ENCODE measurements at places on chromosomes 5 and 9.

- DNase-seq = no peak
These were observed 124.2 kb upstream of the TNPO1 start for GRCh38 chr5:72692231-72692637.

GRCh38 chr5:174533751-174534241, 190.6 kb upstream of the MSX2 start:
- no peak for DNase-seq

- DNase-seq = no peak
These were observed 6.2 kb downstream of the PDLIM4 start for GRCh38 chr5:132263548-132264261.

DNA sequence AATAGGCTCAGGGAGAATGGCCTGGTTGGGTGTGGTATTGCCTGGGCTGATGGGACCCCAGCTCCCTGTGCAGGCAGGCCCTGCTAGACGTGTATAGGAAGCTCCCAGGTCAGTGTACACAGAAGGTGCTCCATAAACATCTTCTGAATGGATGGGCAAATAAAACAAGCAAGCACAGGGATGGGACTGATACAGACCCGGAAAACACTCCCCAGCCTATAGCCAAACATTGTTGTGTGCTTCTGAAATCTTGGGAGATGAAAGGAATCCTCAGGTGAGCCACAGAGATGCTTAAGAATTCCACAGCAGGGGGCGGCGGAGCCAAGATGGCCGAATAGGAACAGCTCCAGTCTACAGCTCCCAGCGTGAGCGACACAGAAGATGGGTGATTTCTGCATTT, 151.8 kb downstream of the ENTREP1 start:
- no peak for DNase-seq

DNA sequence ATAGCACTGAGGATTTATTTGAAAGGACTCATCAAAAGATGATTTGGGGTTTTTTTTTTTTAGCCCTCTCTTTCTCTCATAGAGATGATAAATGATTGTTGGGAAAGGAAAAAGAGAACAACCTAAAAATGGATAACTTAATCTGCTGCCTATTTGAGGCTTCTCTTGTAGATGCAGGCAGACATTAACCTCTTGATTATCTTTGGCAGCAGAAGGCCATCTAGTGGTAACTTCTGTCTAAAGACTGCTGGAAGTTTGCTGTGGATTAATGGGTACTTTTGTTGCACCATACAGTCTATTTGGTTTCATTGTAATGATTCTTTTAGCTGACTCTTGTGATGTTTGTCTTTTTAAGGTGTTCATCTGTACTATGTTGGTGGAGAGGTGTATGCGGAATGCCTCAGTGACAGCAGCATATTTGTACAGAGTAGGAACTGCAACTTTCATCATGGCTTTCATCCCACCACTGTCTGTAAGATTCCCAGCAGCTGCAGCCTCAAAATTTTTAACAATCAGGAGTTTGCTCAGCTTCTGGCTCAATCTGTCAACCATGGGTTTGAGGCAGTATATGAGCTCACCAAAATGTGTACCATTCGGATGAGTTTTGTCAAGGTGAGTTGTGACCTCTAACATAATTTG, 18.8 kb downstream of the SMIM32 start:
- DNase-seq = no peak

DNA sequence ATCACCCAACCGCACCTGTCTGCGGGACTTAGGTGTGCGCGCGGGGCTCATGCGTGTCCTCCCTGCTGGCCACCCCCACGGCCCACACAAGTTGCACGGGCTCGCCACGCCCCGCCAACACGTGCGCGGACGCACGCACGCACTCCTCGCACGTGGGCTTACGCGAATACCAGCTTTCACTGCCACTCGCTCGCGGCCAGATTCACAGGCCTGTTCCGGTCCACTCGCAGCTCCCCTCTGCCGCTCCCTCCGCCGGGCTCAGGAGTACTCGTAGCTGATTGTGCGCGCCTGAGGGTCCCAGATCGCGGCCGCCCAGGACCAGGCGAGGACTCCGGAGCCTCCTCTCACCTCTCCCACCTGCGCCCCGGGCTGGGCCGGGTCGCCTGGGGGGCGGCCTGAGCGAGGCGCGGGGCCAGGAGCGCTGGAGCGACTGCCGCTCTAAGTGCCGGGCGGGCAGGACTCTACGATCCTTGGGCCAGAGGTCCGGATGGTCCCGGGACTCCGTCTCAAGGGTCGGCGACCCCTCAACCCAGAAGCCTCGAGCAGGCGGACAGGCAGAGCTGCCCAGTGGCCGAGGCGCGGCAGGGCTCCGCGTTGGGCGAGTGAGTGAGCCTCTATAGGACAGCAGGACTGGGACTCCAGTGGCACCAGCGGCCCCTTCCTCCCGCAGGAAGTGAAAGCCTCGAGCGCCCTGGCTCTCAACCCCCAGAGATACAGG, 3.4 kb downstream of the PCDHGC5 start:
- no peak for DNase-seq

DNA sequence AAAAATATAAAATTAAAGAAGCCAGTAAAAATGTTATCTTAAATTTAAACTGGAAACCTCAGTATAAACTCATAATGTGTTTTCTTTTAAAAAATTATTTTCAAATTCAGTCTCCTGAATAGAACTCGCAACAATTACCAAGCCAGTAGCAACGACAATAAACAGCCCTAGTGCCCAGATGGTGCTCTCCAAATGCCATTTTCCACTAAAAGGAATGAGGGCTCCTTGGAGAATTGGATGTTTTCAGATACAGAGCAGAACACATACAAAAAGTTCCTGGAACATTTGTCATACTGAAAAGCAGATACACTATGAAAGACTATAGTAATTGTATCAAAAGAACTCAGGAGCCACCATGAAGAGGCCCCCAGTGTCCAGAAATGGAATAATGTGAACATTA, 97.4 kb downstream of the TMC1 start:
- no peak for DNase-seq

DNA sequence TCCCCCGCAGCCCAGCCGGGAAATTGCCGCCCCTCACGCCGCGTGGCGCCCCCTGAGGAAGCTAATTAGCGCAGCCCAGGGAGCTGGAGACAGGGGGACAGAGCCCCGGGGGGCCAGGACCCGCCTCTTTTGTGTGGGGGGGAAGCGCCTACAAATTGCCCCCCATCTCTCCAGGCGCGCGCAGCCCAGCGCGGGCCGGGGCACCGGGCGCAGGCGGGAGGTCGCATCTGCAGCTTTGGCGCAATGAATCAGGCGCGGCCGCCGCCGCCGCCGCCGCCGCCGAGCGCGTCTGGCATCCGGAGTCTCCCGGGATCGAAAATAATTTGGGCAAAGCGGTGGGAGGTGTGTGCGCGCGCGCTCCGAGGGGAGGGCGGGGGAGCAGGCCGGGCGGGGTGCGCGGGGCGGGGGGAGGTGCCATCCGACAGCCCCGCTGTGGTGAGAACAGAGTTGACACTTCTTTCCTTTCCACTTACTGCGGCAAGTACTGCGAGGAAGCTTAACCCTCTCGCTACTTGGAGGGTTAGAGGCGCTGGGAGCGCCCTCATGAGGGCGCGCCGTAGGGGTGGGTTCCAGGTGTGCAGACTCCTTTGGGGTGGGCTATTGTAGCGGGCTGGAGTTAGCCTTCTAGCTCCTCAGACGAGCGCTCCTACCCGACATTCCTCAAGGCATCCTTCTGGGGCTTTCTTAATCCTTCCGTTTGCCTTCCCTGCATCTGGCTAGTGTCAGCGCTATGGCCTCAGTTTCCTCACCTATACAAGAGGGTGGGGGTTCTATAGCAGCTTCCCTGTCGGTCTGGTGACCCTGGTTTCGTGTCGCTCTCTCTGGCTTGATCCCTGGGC, 63.1 kb downstream of the CXXC5 start:
- DNase-seq = peak; percentile 24

GRCh38 chr5:52007230-52007858, 624.1 kb downstream of the ISL1 start:
- no peak for DNase-seq

- DNase-seq = no peak
These were observed 208.0 kb downstream of the KCTD16 start for GRCh38 chr5:144378681-144379080.

GRCh38 chr9:84314306-84314705, 26.3 kb downstream of the SLC28A3 start:
- no peak for DNase-seq

- no peak for DNase-seq
These were observed 44.7 kb upstream of the SLC30A5 start for GRCh38 chr5:69049151-69049550.

- no peak for DNase-seq
These were observed 2124.9 kb downstream of the MAT2B start for GRCh38 chr5:165630261-165630778.

- DNase-seq = no peak
These were observed 17.3 kb downstream of the SKIC3 start for GRCh38 chr5:95537501-95537900.

DNA sequence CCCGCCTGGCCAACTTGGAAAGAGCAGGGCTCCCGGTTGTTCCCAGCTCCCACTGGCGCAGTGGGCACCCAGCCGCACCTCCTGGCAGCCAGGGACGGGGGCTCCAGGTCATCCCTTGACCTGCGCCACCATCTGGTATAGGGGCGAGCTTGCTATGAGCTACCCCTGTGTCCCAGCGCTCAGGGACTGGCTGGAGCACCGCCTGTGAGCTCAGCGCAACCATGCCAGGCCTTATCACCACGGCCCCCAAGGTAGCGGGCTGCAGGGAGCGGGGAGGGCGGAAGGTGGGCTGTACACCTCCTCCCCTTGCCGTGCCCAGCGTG, 15.4 kb upstream of the RASA1 start:
- DNase-seq = no peak

- DNase-seq = no peak
These were observed 23.4 kb downstream of the HRH2 start for GRCh38 chr5:175681045-175681967.

- DNase-seq = no peak
These were observed 114.3 kb upstream of the PCA3 start for GRCh38 chr9:76649894-76650293.

DNA sequence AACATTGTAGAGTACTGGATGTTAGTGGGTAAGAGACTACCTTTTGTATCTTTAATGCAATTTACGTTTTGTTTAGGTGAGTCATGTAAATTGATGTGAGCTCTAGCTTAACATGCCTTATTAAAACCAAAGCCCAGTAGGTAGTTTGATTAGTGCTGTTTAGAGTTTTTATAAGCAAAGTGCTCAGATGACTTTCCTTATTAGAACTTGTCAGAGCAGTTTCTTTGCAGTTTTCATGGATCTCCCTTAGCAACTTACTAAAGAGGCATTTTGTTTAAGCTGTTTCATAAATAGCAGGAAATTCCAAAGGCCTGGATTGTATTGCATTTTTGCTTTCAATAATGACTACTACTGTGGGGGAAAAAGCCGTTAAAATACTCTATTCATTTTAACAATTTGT, 14.5 kb downstream of the ZSWIM6 start:
- DNase-seq = no peak

DNA sequence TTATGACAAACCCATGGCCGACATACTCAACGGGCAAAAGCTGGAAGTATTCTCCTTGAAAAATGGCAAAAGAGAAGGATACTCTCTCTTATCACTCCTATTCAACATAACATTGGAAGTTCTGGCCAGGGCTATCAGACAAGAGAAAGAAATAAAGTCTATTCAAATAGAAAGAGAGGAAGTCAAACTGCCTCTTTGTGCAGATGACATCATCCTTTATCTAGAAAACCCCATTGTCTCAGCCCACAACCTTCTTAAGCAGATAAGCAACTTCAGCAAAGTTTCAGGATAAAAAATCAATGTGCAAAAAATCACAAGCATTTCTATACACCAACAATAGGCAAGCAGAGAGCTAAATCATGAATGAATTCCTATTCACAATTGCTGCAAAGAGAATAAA, 1799.9 kb upstream of the ACO1 start:
- DNase-seq = no peak

DNA sequence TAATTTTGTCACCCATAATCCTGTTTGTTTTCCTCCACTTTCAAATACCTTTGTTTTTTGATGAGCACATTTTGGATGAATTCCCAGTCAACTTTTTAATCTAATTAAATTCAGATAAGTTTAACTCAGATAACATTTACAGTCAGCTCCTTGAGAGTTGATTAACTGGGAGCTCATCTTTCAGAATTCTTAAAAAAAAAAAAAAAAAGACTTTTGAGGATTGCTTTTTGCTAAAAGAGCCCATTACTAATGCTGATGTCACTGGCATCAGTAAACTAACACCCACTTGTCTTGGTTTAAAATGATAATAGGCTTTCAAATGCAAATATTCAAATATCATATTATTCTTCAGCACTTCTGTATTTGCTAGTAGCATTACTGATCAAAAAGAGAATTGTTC, 47.1 kb upstream of the NFIB start:
- DNase-seq = no peak

DNA sequence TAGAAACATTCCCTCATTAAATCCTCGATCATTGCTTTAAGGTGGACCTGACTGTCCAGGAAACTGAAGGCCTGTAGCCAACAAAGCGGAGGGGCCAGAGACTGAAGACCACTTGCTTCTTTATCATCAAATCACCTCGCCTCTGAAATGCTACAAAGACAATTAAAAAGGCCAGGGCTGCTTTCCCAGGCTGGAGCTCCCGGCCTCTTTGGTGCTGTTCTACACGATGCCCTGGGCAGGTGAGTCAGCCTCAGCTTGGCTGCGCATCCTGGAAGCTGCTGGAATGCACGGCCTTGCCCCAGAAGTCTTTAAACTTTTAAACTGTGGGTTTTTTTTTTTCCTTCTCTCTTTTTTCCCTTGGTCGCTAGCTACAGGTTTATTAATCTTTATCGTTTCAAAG, 46.5 kb downstream of the SH3PXD2B start:
- no peak for DNase-seq

GRCh38 chr9:107484117-107484723, 5.3 kb downstream of the KLF4 start:
- no peak for DNase-seq

DNA sequence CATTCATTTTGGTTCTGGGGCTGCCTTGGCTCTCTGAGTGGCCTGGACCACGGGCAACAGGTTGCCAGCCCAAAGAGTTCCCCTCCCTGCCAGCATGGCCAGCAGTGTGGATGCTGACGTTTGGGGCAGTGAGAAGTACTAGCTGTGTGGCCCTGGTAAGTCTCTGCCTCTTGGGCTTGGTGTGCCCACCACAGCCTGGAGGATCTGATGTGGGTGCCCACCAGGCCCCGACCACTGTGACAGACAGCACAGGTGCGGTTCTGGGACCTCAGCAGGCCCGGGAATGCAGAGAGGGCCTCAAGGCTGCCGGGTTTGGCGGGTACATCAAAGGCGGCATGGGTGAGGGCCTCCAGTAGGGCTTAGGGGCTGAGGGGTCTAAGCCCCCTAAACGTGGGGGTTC, 33.6 kb upstream of the PITX1 start:
- no peak for DNase-seq

DNA sequence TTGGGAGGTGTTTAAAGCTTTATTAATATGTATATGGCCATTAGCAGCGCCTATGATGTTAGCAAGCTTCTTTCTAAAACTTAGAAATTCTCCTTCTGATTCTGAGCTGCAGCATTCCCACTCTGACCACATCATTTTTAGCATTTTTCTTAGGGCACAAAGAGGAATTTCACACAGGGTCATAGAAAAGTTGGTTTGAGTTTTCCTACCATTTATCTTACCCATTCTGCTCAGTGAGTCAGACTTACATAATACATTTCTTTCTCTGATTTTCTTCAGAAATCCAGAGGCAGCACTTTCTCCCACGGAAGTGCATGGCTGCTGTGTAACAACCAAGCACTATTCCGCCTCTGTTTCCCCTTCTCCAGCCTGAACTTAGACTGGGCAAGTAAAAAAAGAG, 246.6 kb downstream of the ARL15 start:
- DNase-seq = no peak
